T-cell (primary cell): ENCODE measurements at places on chromosomes 3 and 15. TPM values are rescaled to one million over a fixed set of nuclear protein-coding genes. Genes with fewer than 3 reads are reported as not detected.

FANCD2OS gene
- not detected for total RNA-seq

TTC23 gene
- total RNA-seq: 0.18 TPM

NRG4 gene
- 0.06 TPM for total RNA-seq

LRRC31 gene
- total RNA-seq: not detected

GRCh38 chr3:181134873-181135272 is 145.3 kb upstream of the DNAJC19 start:
- DNase-seq: no peak

DNA sequence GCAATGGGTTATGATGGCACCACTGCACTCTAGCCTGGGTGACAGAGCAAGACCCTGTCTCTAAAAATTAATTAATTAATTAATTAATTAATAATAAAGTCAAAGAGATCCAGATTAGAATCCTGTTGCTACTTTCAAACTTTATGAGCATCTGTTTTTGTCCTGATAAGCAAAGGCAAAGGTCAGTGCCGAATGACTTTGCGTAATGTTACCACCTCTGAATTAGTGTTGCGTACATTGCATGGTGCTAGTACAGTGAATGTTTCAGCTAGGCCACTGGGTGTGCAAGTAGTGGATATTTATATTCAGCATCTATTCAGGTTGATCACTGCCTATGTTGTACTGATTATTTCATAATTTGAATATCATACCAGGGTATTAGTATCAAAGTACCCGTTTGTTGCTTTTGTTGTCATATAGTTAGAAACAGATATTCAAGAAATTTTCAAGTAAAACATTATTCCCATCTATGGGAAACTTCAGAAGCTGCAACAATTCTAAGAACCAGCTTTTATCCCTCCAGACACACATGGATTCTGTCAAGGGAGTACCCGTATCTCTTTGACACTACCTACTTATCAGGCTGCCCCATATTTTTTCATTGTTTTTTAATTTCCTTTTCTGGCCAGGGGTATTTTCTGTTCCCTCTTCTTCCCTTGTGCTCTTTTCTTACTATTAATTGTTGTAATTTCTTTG is 127.1 kb upstream of the GRM7 start:
- no peak for DNase-seq

DNA sequence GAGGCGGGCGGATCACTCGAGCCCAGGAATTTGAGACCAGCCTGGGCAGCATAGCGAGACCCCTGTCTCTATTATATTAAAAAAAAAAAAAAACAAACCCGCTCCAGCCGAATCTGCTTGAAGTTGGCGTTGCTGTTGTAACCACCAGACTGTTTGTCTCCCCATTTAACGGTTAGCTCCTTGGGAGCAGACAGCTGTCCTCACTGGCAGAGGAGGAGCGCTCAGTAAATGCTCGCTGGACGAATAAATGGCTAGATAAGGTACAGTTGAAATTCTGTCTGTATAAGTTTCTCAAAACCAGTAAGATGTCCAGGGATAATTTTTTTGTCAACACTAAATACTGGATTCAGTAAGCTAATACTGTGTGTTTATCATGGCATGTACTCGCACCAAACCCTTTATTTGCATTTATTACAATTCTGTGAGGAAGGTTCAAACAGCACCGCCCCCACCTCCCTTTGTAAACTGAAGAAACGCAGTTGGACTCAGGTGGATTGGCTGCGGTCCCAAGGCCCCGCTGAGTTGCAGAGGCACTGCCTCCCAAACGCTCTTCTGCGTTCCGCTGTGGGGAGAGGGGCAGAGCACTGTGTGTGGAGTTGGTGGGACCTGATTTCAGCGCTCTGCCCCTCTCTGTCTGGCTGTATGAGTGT is 1.1 kb downstream of the RCCD1 start:
- DNase-seq: no peak

DNA sequence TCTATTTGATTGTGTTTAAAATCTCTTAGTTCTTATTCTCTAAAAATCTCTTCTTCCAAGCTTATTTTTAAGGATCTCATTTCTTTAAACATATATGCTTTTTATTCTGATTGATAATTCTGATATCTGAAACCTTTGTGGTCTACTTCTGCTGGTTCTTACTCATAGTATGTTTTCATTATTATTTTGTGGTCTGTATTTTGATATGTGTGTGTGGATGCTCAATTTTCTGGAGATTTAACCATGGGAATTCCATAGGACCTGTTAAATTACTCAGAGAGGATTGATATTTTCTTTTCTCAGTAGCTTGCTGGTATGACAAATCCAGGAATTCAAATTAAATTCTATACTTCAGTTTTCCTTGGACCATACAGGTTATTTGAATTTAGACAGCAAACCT is 14.7 kb upstream of the HHLA2 start:
- DNase-seq: no peak

- no peak for DNase-seq
Measured at GRCh38 chr3:10697918-10698317, 118.1 kb upstream of the SLC6A11 start.

DNA sequence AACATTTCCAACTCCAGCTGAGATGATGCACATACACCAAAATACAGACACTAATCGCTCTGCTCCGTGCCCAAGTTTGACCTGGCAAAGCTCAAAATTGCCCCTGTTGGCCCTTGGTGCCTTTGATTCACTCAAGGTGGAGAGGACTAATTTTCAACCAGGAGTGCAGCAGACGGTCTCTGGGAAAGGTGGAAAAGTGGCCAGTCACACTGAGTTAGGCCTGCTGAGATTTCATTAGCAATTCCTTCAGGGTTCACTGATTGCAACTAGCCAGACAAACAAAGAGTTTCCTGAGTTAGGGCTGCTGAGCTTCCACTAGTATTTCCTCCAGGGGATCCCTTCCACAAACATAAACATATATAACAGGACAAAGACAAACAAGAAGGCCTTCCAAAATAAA is 28.7 kb upstream of the LHFPL4 start:
- DNase-seq: no peak

DNA sequence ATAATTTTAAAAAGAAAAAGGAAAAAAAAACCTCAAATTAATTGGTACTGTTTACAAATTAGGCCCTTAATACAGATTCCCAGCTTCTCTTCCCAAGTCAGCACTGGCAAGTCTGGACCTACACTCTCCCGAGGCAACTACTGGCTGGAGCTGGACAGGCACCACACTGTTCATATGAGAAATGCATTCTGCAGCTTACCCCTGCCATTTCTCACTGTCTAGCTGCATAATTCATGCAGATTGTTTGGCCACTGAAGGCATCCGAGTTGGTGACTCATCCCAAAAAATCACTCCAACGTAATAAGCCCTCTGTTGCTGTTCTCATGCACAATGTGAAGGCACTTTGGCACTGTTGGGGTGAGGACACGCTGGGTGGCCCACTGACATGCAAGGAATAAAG is 45.3 kb downstream of the ROPN1B start:
- no peak for DNase-seq

- no peak for DNase-seq
Measured at GRCh38 chr3:36494461-36495109, 114.3 kb downstream of the STAC start.

GRCh38 chr15:94383706-94384105 is 152.3 kb downstream of the MCTP2 start:
- DNase-seq: no peak
